ENCODE measurements at places on chromosomes 12 and 14.

DNA sequence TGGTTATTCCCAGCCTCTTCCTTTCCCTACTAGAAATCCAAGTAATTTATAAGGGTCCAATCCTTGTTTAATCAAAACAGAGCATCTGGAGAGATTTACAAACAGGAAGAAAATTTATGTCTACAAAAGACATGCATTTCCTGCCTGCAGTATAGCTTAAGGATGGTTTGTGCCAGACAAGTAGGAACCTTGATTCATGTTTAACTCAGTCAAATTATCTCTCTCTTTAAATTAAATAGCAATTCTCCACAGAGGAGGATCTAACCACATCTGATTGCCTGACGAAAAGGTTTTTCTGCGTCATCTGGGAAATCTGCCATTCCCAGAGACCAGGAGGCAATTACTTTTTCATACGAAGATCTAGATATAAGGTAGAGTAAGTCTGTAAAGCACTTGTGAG, 105.2 kb downstream of the ZFC3H1 start:
- no peaks in the 10 kb centered on the region for H3K27me3 ChIP-seq
- no peaks in the 10 kb centered on the region for H3K36me3 ChIP-seq
- H3K4me1 ChIP-seq, result peaks cover 14% of the 10 kb centered on the region
- no peak for DNase-seq

DNA sequence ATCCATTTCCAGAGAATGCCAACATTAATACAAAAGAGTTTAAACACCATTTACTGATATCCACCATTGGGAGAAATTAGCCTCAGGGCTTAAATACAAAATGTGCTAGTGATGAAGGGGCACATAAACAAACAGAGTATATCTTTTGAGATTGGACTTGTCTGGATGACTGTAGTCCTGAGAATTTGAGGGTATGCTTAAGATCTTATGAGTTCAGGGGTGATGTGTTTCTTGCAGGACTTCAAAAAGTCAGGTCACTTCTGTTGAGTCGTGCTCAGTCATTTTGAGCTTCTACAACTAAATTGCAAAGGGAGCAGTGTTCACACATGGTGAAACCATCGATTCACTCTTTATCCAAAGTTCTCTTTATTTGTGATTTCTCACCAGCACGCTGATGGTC, 425.7 kb downstream of the ATP23 start:
- DNase-seq, result no peak
- no peak overlapping the region for H3K4me3 ChIP-seq
- no peaks in the 10 kb centered on the region for H3K27me3 ChIP-seq
- H3K36me3 ChIP-seq, result no peaks in the 10 kb centered on the region

- no peaks in the 10 kb centered on the region for H3K27me3 ChIP-seq
- H3K36me3 ChIP-seq, result no peaks in the 10 kb centered on the region
- H3K4me3 ChIP-seq, result no peak overlapping the region
- DNase-seq, result no peak
- no peak overlapping the region for H3K27ac ChIP-seq
Observed at GRCh38 chr12:10652192-10652591, 21.7 kb downstream of the STYK1 start.

DNA sequence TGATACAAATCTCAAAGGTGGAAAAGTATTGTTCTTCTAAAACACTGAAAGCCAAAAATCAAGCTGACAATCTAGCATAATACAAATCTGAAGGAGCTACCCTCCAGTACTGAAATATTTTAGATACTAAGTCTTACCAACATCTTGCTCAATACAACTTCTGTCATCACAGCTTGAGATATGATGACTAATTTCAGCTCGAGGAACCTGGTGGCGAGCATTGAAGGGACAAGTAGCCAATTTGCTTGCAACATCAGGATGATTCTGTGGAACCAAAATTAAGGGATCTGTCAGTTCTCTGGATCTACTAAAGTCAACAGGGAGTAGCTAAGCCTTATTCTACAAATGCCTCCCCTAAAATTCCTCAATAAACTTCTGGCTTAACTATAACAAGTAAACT, 10.4 kb downstream of the GTSF1 start:
- no peak overlapping the region for H3K4me3 ChIP-seq
- H3K4me1 ChIP-seq, result no peaks in the 10 kb centered on the region
- DNase-seq, result no peak
- H3K27me3 ChIP-seq, result no peaks in the 10 kb centered on the region
- no peak overlapping the region for H3K27ac ChIP-seq

DNA sequence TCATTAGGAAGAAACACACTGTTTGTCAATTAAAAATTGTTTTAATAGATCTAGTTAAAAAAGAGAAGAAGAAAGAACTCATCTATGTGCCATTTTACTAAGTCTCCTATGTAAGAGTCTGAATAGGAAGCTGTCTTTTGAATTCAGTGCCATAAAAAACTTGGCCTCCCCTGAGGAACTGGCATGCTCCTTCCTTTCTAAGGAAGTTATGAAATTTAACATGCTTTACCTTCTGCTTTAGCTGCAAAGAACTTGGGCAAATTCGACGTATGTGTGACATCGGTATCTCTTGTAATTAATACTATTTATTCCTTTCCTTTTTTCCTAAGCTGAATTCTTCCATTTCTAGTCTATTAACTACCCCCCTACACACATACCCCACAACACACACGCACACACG, 12.5 kb downstream of the TM7SF3 start:
- no peak overlapping the region for H3K4me3 ChIP-seq
- H3K27me3 ChIP-seq, result no peaks in the 10 kb centered on the region
- no peaks in the 10 kb centered on the region for H3K4me1 ChIP-seq
- no peak for DNase-seq
- no peak overlapping the region for H3K27ac ChIP-seq

DNA sequence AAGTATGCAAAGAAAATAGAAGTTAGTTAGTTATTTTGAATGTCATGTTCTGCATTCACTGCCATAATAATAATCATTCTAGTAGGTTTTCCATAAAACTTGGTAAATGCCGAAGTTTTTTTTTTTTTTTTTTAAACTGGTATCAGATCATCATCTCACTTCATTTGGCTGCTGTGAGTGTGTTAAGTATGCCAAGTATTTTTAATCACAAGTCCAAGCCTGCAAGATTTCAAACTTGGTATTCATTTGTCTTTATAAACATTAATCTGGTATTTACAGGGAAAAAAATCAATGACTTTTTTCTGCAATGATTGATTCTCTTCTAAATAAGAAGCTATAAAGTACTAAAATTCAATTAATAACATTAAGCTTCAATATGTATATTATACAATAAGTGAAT, 248.9 kb downstream of the CCDC59 start:
- H3K4me1 ChIP-seq, result no peaks in the 10 kb centered on the region
- no peak for DNase-seq
- H3K27ac ChIP-seq, result no peak overlapping the region
- H3K36me3 ChIP-seq, result no peaks in the 10 kb centered on the region
- H3K27me3 ChIP-seq, result no peaks in the 10 kb centered on the region
- H3K4me3 ChIP-seq, result no peak overlapping the region

GRCh38 chr12:66482351-66483203, 180.3 kb downstream of the HELB start:
- H3K36me3 ChIP-seq, result no peaks in the 10 kb centered on the region
- no peaks in the 10 kb centered on the region for H3K27me3 ChIP-seq
- no peak for DNase-seq
- H3K4me1 ChIP-seq, result no peaks in the 10 kb centered on the region
- no peak overlapping the region for H3K4me3 ChIP-seq
- H3K27ac ChIP-seq, result no peak overlapping the region

DNA sequence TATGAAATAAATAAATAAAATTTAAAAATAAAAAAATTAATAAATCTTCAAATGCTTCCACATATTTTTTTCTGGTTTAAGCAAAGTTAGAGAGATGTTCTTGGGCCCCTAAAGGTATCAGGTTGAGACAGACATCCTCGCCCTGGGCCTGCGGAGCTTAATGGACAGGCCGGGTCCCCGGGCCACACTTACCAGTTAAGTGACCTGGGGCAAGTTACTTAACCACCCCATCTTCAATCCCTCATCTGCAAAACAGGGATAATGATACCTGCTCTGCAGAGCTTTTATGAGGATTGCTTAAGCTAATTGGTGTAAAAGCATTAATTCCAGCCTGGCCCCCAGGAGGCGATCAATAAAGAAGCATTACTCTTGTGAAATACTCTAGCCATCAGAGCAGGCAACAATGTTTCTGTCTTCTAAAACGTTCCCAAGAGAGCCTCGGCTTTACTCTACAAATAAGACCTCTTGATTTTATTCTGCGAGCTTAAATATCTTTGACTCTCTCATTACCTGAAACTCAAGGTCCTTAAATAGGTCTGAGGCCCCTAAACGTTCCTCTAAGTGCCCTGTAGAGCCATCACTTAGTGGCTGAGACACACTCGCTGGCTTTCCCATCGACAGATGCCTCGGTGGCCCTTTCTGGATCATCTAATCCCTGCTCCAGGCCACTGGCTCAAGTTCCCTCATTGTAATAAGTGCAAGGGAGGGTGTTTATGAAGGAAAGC, 81.1 kb upstream of the DIO3 start:
- peaks cover 6% of the 10 kb centered on the region for H3K4me1 ChIP-seq
- no peaks in the 10 kb centered on the region for H3K36me3 ChIP-seq
- no peak overlapping the region for H3K27ac ChIP-seq
- H3K27me3 ChIP-seq, result peaks cover 2% of the 10 kb centered on the region
- no peak overlapping the region for H3K4me3 ChIP-seq

GRCh38 chr12:48990552-48990951, 8.6 kb downstream of the DDN start:
- no peak overlapping the region for H3K4me3 ChIP-seq
- no peaks in the 10 kb centered on the region for H3K36me3 ChIP-seq
- DNase-seq, result no peak
- H3K27me3 ChIP-seq, result peaks cover 62% of the 10 kb centered on the region

GRCh38 chr14:73995977-73996378, 23.1 kb downstream of the ENTPD5 start:
- H3K4me1 ChIP-seq, result no peaks in the 10 kb centered on the region
- H3K27ac ChIP-seq, result no peak overlapping the region
- no peak for DNase-seq
- no peaks in the 10 kb centered on the region for H3K36me3 ChIP-seq
- no peak overlapping the region for H3K4me3 ChIP-seq

DNA sequence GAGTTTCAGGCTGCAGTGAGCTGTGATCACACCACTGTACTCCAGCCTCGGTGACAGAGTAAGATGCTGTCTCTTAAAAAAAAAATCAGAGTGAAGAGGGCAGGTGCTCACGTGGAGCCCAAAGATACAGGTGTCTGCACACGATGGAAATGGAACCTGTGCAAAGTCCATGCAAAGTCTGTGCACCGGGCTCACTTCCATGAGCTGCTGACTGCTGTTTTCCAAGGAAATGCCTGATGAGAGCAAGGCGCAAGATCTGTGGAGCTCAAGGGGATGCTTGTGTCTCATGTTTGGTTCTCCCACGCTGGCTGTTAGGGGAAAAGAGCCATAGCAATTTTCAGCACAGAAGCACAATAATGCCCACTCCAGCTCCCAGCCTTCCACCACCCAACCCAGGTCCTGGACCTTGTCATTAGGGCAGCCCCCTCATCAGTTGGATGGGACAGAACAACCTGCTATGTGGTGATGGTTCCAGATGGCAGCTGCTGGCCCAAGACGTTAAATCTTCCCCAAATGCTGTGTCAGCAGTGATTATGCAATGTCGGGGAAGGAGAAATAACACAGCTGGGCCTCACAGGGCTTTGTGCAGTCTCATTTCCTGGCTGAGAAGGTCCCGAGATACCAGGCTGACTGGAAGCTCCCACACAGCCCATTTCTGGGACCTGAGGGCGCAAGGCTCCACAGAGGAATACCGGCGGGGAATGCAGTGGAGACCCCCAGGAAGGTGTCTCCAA, 27.9 kb upstream of the DICER1 start:
- H3K27me3 ChIP-seq, result no peaks in the 10 kb centered on the region
- DNase-seq, result no peak
- no peak overlapping the region for H3K27ac ChIP-seq
- H3K4me1 ChIP-seq, result no peaks in the 10 kb centered on the region

DNA sequence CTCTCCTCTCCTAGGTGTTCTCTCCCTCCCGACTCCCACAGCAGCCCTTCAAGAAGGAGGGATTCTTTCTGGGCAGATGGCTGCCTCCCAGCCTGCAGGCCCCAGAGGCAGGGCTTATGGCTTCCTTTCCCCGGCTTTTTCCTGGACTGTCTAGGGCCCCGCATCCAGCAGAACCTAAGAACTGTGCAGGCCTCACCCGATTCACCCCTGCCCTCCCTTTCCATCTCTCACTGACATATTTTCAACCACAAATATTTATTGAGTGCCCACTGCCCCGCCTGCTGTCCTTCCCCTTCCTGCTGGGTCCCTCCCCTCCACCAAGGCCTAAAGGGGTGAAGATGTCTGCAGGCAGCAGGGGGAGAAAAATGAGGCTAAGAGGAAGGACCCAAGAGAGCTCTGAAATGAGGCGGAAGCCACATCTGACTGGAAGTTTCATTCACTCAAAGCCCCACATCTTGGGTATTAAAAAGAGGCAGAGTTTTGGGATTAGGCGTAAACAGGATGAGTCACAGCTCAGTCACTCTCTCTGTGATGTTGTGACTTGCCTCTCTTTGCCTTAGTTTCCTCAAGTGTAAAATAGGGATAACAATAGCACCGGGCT, 2.9 kb downstream of the SCNN1A start:
- H3K36me3 ChIP-seq, result no peaks in the 10 kb centered on the region
- peaks cover 46% of the 10 kb centered on the region for H3K4me1 ChIP-seq
- no peaks in the 10 kb centered on the region for H3K27me3 ChIP-seq
- DNase-seq, result no peak
- peak overlapping the region; percentile 9 for H3K27ac ChIP-seq

- H3K4me3 ChIP-seq, result no peak overlapping the region
- no peak overlapping the region for H3K27ac ChIP-seq
- H3K36me3 ChIP-seq, result no peaks in the 10 kb centered on the region
Observed at GRCh38 chr14:25400607-25401206, 350.8 kb upstream of the STXBP6 start.

DNA sequence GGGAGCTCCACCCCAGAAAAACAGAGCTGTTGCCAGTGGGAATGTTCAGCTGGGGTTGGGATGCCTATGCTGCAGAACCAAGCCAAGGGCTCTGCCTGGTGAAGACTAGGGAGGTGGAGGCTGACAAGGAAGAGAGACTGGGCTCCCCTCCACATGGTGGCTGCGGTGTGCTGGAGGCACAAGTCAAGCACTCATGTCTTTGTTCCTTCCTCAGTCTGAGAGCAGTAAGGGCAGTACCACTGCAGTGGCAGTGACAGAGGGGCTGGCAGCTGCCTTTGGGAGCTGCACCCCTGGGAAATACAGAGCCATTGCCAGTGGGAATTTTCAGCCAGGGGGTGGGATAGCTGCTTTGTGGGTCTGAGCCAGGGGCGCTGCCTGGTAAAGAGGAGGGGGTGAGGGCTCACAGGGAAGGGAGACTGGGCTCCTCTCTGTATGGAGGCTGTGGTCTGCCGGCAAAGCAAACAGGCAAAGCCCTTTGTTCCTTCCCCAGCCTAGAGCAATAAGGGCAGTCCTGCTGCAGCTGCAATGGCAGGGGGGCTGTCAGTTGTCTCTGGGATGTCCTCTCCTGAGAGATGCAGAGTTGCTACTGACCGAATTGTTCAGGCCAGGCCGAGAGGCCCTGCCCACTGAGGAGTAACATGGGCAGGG, 255.9 kb downstream of the RAD51B start:
- H3K27me3 ChIP-seq, result no peaks in the 10 kb centered on the region
- H3K4me1 ChIP-seq, result peaks cover 13% of the 10 kb centered on the region
- DNase-seq, result no peak
- peak overlapping the region; percentile 8 for H3K4me3 ChIP-seq
- no peaks in the 10 kb centered on the region for H3K36me3 ChIP-seq

- H3K4me3 ChIP-seq, result no peak overlapping the region
- DNase-seq, result no peak
- H3K27me3 ChIP-seq, result no peaks in the 10 kb centered on the region
- H3K27ac ChIP-seq, result no peak overlapping the region
- peaks cover 1% of the 10 kb centered on the region for H3K4me1 ChIP-seq
Observed at GRCh38 chr12:52264435-52264825, 10.0 kb upstream of the KRT86 start.

GRCh38 chr12:88391556-88391955, 188.7 kb downstream of the KITLG start:
- H3K27ac ChIP-seq, result no peak overlapping the region
- no peak overlapping the region for H3K4me3 ChIP-seq
- no peak for DNase-seq
